ENCODE measurements at places on chromosomes 7 and 10.

GRCh38 chr7:42065942-42066341 is 171.1 kb downstream of the GLI3 start:
- no peak for DNase-seq

GRCh38 chr7:16564909-16565426 is 38.3 kb downstream of the LRRC72 start:
- peak; percentile 31 for DNase-seq

DNA sequence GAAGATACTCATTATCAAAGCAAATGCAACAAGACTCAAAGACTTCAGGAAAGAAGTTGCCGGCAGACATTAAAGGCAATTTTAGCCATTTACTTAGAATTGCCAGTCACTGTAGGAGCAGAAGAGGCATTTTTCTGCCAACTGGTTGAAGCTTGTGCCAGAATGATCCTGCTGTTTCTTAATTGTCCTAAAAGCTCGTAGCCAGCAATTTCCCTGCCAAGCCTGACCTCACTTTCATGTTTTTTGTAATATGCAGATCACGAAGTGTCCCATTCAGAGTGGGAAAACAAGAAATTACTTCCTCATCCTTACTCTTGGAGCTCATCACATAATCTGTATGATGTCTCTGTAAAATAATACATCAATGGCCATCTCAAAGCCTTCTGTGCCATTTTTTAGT is 130.9 kb upstream of the ANKRD1 start:
- DNase-seq: no peak

DNA sequence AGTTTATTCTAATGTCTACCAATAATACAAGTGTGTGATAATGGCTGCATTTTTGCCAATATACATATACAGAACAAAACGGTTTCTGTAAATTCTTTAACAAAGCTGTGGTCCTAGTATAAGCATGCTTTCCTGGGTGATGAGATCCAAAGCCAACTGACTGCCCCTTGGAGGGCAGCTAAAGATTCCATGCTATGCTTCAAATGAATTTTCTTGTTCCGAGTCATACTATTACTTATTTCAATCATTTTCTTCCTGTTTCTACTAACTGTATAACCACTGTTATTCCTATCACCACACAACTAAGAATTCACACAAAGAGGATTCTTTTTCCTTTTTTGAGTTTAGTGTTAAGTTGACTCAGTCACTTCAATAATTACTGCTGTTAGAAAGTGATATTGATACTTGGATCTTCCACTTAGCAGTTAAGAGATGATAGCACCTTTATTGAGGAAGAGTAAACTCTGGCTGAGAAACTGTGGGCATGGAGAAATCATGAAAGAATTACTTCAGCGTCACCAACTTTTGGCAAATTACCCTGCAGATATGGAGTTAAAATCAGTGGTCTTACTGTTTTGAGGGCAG is 197.5 kb downstream of the ARL4A start:
- DNase-seq: no peak

DNA sequence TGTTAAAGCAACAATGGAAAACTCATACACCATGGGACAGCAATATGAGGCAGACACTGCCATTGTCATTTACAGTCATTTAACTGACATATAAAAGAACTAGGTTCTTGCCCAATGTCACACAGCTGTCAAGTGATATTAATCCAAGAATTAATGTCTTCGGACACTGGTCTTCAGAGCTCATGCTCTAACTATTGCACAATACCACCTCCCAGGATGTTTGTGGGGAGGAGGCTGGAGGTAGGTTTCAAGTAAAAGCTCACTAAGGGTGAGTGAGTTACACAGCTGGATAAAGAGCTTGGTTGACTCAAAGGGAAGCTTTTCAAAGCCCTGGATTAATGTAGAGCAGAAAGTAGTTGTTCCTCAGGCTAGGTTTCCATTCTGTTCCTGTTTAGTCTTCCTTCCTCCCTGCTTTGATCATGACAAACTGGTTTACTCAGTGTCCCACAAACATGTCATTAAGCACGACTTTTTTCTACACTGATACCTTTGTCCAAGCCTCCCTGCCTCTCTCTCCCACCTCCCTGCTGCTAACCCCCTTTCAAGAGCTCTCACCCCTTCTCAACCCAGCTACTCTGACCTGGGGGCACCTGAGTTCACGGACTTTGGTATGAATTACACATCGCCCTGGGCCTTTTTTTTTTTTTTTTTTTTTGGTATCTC is 987 bp upstream of the EXOC6 start:
- DNase-seq: no peak

DNA sequence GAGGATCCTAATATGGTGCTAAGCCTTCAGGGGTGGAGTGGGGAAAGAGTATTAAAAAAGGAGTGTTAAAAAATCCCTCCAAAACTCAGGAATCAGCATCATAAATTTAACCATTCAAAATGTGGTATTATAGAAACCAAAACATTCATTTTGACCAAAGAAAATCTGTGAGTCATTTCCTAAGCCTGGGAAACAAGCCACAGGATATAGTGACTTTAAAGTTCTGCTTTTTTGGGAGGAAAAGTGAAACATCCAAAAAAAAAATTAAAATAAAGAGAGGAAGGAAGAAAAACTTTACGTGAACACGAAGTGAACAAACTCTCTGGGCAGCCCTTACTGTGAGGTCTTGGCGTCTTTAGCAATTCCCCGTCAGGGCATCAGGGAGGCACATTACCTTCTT is 74.0 kb upstream of the GSDME start:
- no peak for DNase-seq

DNA sequence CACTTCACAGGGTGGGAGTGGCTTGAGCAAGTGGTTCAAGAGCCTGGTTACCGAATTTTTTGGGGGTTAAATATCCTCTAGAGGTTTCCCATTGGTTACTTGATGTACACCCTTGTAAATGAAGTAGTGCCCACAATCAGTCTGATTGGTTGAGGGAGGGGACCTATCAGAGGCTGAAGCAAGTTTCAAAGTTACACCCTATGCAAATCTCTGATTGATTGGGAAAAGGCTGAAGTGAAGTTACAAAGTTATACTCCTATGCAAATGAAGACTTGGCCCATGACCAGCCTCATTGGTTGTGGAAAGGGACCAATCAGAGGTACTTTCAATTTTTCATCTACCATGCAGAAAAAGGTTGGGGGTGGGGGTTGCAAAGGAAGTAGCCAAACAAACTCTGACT is 34.7 kb downstream of the UBE2D4 start:
- no peak for DNase-seq

DNA sequence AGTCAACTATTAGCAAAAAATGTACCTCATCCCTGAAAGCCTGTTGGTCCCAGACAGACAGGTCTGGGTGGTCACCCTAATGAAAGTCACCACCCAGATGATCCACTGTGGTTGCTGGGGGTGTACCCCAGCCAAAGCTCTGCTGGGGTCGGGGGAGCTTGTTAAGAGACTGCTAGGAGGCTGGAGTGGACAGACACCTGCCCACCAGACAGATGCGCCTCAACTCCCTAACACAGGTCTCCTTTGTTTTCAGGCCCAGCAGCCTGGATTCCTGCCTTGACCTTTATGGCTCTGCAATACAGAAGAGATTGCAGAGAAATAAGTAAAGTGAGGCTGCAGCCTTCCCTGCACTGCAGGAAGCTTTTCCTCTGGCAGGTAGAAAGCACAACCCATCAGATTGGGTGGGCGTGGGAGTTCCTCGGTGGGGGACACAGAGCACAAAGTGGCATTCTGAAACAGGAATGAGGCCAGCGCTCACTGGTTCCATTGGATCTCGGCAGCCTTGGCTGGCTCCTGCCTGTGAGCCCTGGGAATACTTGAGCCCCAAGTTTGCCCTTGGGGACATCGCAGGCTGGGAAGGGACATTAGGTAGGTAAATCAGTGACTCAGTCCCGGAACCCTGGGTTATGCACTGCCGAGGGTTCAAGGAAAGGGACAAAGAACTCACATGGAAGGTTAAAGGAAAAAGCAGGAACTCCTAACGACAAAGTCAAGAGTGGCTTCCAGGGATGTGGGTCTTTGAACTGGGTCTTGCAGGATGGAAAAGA is 18.0 kb upstream of the ZNF488 start:
- no peak for DNase-seq

GRCh38 chr7:2019461-2019710 is 213.4 kb downstream of the MAD1L1 start:
- DNase-seq: no peak

DNA sequence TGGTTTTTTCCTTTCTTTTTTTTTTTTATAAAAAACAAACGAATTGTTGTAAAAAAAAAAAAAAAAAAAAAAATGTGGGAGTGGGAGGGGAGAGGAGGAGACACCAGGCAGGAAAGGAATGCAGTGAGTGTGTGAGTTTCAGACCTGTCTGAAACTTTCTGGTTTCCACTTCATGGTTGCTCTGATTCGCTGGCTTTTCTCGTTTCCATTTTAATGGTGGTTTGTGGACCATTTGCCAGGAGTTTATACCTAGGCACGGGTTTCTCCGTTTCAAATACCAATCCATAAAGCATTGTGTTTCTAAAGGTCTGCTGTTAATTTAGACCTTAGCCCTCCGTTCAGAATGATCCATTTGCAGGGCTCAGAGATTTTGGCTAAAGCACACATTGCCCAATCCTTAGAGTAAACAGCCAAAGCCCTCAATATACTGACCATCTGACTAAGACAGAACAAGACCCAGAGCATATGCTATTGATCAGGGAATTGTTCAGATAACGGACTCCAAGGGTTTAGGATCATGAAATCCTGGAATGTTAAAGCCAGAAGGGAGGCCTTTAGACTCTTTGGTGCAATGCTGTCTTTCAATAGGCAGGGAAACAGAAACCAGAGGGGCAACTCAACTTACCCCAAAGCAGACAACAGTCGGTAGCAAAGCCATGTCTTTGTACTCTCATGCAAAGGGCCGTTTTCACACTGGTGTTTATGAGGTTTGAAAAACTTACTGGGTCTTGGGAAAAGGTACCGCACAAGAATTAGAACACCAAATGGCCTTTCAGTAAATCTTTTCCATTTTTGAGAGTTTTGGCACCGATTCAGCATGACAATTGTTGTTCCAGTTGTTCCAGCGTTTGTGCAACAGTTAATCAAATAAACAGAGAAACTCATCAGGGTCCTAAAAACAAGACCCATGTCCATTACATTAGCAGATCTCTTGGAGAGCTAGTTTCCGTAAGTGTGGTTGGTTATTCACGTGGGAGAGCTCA is 94.3 kb upstream of the AGBL3 start:
- no peak for DNase-seq

DNA sequence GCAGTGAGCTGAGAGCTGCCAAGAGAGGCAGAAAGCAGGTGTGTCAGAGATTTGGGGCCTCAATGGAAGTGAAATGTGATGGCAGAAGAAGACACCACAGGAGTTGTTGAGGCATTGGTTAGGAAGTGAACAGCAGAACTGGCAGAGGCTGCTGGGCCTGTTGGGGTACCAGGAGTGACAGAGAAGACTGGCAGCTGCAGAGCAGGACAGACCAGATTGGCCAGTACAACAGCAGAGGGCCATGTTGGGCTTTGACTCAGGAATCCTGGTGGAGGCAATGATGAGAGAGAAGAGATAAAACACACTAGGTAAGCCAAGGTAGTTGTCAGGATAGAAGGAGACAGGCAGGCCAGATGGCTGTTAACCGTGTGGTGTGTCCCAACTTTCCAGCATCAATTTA is 19.9 kb upstream of the HERPUD2 start:
- no peak for DNase-seq

DNA sequence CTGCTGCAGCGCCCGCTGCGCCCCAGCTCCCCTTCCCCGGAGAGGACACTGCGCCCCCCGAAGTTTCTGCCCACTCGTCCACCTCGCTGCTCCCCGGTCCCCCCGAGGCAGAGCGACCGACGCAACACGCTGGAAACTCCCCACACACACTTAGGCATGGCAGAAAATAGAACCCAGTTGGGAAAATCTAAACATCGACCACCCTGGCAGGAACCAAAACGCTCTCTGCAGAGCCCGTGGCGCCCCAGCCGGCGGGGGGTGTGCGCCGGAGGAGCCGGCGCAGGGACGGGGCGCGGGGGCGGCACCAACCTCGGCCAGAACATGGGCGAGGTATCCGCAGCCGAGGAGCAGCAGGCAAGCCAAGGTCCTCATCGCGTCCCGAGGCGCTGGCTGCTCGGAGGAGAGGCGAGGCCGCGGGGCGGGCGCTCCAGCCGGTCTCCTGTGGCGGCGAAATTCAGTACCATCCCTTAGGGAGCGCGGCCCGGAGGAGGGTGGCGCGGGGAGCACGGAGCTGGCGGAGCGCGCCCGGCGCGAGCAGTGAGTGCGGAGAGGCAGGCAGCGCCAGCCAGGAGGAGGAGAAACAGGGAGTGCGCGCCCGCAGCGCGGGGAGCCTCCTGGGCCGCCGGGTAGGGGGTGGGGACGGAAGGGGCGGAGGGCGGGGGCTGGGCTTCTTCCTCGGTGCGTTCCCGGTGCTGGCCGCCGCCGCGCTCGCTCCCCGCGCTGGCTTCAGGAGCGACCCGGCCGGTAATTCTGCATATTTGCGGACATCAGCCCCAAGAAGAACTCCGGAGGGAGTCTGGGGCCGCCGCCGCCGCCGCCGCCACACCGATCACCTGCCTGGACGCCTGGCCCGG is 789 bp downstream of the PDGFA start:
- no peak for DNase-seq

DNA sequence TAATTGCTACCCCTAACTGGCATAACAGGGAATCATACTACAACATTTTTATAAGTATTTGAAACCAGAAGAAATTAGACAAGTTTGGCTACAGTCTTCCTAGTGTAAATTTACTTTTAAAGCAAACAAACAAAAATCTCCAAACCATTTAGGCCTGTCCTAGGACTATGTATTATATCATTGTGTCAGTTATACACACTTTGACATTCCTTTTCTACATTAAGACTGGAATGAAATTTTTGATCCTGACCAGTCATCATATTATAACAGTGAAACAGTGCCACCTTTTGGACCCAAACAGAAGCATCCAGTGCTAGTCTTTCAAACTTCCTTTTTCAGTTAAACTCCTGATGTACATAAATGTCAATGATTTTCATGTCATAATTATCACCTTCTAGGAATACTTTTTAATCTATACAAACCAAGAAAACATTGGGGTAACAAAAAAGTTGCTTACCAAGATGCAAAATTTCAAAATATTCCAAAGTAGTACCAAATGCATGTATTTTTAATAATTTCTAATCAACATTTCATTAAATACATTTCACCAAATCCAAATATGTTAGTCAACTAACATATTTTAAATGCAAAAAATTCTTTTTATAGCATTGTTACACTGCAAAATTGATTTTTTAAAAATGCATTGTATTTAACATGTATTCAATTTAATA is 75.7 kb downstream of the IMMP2L start:
- DNase-seq: no peak

DNA sequence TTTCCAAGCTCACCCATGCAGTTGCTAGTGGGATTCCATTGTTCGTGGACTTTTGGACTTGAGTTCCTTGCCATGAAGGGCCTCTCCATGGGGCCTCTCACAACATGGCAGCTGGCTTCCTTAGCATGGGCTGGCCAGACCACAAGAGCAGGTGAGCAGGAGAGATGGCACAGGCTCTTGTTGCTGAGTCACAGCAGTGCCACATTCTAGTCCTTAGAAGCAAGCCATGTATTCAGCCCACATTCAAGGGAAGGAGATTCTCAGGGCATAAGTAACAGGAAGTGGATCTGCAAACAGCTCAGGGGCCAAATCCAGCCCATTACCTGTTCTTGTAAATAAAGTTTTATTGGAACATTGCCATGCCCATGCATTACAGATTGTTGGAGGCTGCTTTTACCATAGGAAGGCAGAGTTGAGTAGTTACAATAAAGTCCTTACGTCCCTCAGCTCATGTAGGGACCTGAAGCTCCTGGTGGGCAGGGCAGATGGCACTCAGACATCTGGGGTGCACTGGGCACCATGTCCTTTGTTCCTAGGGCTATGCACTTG is 481.5 kb upstream of the FOXK1 start:
- DNase-seq: no peak
